ENCODE measurements at places on chromosomes 6 and 20.
A peak's percentile ranks its signal among the peaks of the same experiment; 100 is the strongest.

GRCh38 chr20:1686151-1686748 lies 28.7 kb upstream of the SIRPG start:
- no peak for DNase-seq

- DNase-seq: no peak
These were observed 39.2 kb downstream of the DPPA5 start for GRCh38 chr6:73314577-73315492.

DNA sequence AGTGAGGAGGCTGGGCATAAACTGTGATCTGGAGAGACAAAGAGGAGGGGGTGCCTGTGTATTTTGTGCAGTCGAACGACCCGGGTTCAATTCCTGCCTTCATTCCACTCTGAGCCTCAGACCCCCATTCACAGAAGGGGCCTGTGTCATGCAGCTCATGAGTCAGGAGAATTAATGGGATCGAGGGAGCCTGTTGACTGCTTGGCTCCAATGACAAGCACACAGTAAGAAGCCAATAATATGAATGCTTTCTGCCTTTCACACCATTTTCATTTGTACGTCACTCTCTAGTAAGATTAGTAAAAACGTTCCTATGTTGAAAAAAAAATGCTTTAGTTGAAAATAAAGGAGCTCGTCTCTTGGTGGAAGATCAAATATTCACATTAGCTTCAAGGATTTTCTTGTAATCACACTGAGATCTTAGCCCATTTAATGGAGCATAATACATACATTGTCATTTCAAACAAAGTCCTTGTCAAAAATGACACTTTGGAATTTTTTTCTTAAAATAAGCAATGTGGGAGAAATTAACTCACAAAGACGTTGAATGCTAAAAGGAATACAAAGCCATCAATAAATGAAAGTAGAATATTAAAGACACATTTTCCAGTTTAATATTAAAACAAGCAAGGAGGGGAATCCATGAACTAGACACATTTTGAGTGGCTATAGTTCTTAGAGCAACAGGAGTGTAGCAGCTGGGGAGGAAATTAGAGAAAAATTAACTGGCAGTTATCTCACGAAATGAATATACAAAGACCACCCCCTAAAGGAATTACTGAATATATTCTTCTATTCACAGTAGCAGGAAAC lies 246.7 kb upstream of the AFDN start:
- DNase-seq: no peak

DNA sequence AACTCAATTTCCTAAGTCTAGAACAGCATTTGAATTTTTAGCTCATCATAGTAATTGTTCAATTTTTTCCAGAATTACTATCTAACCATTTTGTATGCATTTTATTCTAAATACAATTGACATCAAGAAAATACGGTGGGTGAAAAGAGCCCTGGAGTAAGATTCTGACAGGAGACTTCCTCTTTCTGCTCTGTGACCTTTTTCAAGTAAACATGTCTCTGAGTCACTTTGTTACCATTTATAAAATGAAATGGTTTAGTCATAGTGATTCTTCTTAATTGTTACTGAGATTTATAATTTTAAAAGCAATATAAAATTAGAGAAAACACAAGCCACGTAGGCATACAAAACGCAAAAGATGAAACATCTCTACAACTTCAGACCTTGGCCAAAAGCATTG lies 80.2 kb downstream of the PLCB1 start:
- DNase-seq: no peak

- DNase-seq: no peak
These were observed 148.0 kb upstream of the PLN start for GRCh38 chr6:118400098-118400497.

DNA sequence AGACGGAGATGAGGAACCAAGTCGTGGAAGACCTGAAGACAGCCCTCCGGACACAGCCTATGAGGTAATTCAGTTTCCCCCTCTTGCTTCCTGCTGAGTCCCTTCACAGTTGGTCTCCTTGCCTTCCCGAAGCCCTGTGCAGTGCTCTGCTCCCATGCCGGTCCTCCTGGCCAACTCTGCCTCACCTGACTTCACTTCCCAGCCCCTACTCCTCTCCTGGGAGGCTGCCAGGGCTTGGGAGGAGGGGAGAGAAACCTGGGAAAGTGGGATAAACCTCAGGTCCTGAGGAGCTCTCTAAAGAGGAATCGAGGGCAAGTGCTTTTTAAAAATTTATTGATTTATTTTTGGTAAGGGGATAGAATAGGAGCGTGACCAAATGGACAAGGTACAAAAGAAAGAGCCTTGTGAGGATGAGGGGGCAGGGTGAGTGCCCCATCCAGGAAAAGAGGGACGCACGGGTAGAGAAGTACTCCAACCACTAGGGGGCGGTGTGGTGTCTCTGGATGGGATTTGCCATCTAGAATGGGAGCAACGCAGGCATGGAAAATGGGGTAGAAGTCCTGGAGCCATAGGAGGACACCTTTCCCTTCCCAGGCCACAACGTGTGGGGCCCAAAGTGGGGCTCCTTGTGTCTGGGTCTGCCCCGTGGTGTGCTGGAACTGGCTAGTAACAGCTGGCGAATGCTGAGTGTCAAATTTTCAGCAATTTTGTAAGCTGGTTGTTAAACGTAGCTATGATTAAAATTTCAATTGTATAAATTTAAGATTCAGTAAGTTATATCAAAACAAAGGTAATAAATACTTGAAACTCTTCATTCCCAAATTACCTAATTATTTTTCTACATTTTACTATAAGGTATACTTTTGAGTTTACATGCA lies 69.0 kb downstream of the MOCS1 start:
- peak; percentile 61 for DNase-seq

GRCh38 chr6:89792881-89793280 lies 26.7 kb downstream of the MDN1 start:
- DNase-seq: peak; percentile 59
